SJCRH30 (cell line): ENCODE measurements at places on chromosomes 16 and 17.

DNA sequence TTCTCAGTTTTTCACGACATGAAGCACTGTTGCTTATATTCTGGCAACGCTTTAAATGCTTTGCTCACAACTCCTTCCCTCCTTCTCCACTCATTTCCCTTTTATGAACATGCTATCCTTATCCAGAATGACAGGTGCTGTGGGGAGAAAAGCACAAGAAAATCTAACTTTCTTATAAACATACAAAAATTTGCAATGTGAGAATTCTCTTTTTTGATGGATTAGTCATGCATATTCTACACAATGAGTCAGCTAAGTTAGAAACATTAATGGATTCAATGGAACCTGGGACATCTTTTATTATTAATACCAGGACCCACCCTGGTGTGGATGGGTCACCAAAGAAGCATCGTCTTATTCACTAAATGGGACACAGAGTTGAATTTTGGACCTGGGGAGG, 234.6 kb upstream of the CDH5 start:
- H3K27me3 ChIP-seq = no peaks in the 10 kb centered on the region
- H3K36me3 ChIP-seq = no peaks in the 10 kb centered on the region
- H3K4me3 ChIP-seq = no peak overlapping the region
- DNase-seq = peak; percentile 51

- peak; percentile 31 for DNase-seq
- no peak overlapping the region for H3K4me3 ChIP-seq
- no peaks in the 10 kb centered on the region for H3K4me1 ChIP-seq
- H3K27ac ChIP-seq = no peak overlapping the region
Measured at GRCh38 chr16:14249291-14250032, 178.3 kb downstream of the MRTFB start.

- no peak overlapping the region for H3K4me3 ChIP-seq
- H3K27ac ChIP-seq = no peak overlapping the region
- no peaks in the 10 kb centered on the region for H3K27me3 ChIP-seq
- DNase-seq = no peak
Measured at GRCh38 chr17:17141860-17142552, 64.1 kb downstream of the PLD6 start.

GRCh38 chr17:80667462-80668277, 123.0 kb downstream of the RPTOR start:
- peaks cover 8% of the 10 kb centered on the region for H3K4me1 ChIP-seq
- no peaks in the 10 kb centered on the region for H3K27me3 ChIP-seq
- H3K36me3 ChIP-seq = peaks cover 3% of the 10 kb centered on the region
- DNase-seq = no peak

DNA sequence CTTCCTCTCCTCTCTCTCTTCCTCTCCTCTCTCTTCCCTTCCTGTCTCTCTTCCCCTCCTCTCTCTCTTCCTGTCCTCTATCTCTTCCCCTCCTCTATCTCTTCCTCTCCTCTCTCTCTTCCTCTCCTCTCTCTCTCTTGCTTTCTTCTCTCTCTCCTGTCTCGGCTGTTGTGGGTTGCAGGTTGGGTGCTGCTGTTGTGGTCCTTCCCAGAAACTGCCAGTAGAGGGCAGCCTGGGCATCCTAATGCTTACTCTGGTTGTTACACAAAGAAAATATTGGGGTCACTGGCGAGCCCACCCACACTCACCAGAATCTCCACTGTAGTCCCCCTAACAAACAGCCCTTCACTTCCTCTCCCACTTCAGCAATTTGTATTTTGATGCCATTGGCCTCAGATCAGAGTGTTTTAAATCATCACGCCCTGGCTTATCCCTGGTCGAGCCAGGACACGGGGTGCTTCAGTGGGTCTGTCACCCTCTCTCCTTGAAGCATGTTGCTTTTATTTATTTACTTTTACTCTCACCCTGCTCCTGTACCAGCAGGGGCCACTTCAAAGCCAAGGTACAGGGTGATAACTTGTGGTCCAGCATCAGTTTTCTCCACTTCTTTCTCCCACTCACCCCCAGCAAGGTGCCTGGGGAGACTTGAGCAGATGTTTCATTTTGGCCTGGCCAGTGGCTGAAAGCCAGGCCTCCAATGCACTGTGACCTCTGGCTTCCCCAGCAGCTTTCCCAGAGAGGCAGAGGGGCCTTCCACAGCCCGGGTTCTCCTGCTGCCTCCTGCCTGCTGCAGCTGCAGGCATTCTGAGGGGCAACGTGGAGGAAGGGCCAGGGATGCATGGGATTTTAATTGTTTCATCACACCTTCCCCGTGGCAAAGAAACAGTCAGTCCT, 4.7 kb upstream of the MMP15 start:
- DNase-seq = peak; percentile 81
- H3K27me3 ChIP-seq = peaks cover 21% of the 10 kb centered on the region
- no peak overlapping the region for H3K4me3 ChIP-seq
- peaks cover 23% of the 10 kb centered on the region for H3K4me1 ChIP-seq

DNA sequence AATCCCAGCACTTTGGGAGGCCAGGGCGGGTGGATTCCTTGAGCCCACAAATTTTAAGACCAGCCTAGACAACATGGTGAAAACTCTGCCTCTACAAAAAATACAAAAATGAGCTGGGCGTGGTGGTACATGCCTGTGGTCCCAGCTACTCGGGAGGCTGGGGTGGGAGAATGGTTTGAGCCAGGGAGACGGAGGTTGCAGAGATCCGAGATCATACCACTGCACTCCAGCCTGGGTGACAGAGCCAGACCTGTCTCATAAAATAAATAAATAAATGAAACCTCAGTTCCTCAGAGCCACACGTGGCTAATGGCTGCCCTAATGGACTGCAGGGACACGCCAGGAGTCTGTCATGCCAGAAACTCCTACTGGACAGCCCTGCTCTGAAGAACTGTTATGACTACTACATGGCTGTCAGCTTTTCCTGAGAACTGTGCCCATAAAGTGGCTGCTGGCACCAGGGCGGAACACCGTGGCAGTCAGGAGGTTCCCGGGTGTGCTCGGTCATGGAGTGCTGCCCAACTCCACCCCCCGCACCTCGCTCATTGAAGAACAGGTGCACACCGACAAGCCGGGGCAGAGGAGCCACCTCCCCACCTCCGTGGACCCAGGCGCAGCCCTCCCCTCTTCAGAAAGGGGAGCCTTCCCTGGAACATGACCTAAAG, 4.3 kb downstream of the TMEM11 start:
- DNase-seq = no peak
- no peak overlapping the region for H3K27ac ChIP-seq
- peaks cover 59% of the 10 kb centered on the region for H3K36me3 ChIP-seq
- H3K4me3 ChIP-seq = no peak overlapping the region
- H3K4me1 ChIP-seq = peaks cover 9% of the 10 kb centered on the region

DNA sequence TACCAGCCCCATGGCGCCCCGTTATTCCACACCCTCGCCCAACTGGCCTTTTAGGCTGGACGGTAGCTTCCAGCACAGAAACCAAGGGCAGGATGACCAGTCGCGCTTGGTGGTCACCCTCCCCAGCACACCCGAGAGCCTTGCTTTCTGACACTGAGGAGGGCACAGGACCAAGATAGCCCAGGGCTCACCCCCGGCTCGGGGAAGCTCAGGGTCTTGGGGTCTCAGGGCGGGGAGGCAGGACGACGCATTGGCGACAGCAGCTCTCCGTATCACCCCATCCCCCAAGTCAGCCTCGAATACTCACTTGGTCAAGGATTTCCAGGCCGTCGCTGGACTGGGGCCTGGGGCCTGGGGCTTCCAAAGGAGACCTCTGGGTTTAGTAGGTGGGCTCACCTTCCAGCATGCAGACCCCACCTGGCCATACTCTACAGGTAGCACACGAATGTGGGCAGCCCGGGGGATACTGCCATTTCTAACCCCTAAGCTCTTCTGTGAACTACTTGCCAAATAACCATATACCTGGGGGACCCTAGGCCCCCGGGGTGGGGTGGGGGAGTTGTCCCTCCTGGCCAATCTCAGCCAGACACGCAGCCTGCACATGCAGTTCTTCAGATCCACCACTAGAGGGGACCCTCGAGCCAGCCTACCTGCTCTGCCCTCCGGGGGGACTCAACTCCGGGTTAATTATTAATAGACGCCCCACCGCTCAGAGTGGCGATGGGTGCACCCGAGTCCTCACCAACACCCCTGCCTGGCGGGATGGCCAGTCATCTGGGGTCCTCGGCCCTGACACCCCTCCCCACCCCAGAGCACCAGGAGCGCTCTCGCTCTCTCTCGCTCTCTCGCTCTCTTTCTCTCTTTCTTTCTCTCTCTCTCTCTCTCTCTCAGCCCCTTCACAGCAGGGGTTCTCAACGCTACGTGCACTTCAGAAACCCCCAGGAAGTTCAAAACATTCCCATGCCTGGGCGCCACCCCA, 30.0 kb downstream of the TBC1D16 start:
- H3K36me3 ChIP-seq = peaks cover 15% of the 10 kb centered on the region; the same call in 1 of the 2 replicates
- peak; percentile 85 for DNase-seq
- no peak overlapping the region for H3K4me3 ChIP-seq
- H3K27me3 ChIP-seq = no peaks in the 10 kb centered on the region
- no peak overlapping the region for H3K27ac ChIP-seq

GRCh38 chr17:70336411-70336810, 167.1 kb downstream of the KCNJ2 start:
- H3K4me3 ChIP-seq = no peak overlapping the region
- no peaks in the 10 kb centered on the region for H3K27me3 ChIP-seq
- H3K4me1 ChIP-seq = no peaks in the 10 kb centered on the region
- H3K27ac ChIP-seq = no peak overlapping the region
- H3K36me3 ChIP-seq = no peaks in the 10 kb centered on the region

DNA sequence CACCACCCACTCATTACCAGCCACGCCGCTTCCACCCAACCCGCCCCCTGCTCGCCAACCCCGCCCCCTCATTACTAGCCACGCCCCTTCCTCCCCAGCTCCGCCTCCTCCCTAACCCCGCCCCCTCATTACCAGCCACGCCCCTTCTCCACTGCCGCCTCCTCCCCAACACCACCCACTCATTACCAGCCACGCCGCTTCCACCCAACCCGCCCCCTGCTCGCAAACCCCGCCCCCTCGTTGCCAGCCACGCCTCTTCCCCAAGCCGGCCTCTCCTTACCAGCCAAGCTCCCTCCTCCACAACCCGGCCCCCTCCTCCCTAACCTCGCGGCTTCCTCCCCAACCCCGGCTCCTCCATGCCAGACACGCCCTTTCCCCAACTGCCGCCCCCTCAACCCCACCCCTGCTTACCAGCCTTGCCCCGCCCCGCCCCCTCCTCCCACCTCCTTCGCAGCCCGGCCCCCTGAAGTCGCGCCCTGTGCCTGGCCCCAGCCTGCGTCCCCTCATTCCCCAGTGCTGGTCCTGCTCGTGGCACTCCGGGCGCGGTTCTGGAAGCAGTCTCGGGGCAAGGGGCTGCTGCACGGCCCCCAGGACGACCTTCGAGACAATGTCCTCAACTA, 7.3 kb downstream of the SLC22A31 start:
- peaks cover 62% of the 10 kb centered on the region for H3K36me3 ChIP-seq
- no peak overlapping the region for H3K27ac ChIP-seq
- no peak overlapping the region for H3K4me3 ChIP-seq
- H3K27me3 ChIP-seq = no peaks in the 10 kb centered on the region
- H3K4me1 ChIP-seq = peaks cover 12% of the 10 kb centered on the region
- no peak for DNase-seq

DNA sequence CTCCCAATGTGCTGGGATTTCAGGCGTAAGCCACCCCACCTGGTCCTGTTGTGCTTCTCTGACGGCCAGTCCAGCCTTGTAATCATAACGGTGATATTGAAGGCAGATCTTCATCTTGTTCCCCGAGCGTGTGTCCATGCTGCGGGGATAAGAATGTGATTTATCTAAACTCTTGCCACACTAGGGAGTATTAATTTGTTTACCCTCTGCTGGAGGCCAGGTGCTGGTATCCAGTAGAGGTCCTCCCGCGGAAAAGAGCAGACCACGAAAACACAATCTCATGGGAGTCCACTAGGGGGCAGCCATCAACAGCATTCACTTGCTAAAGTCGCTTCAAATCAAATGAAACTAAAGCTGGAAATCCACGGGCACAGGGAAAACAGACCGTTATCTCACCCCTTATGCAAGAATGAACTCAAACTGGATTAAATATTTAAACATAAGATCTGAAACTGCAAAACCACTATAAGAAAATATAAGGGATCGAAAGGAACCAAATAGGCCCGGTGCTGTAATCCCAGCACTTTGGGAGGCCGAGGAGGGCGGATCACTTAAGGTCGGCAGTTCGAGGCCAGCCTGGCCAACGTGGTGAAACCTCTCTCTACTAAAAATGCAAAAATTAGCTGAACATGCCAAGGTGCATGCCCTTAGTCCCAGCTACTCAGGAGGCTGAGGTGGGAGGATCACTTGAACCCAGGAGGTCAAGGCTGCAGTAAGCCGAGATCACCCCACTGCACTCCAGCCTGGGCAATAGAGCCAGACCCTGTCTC, 22.3 kb upstream of the RBBP6 start:
- no peak overlapping the region for H3K4me3 ChIP-seq
- peak; percentile 84 for DNase-seq
- H3K27me3 ChIP-seq = no peaks in the 10 kb centered on the region

DNA sequence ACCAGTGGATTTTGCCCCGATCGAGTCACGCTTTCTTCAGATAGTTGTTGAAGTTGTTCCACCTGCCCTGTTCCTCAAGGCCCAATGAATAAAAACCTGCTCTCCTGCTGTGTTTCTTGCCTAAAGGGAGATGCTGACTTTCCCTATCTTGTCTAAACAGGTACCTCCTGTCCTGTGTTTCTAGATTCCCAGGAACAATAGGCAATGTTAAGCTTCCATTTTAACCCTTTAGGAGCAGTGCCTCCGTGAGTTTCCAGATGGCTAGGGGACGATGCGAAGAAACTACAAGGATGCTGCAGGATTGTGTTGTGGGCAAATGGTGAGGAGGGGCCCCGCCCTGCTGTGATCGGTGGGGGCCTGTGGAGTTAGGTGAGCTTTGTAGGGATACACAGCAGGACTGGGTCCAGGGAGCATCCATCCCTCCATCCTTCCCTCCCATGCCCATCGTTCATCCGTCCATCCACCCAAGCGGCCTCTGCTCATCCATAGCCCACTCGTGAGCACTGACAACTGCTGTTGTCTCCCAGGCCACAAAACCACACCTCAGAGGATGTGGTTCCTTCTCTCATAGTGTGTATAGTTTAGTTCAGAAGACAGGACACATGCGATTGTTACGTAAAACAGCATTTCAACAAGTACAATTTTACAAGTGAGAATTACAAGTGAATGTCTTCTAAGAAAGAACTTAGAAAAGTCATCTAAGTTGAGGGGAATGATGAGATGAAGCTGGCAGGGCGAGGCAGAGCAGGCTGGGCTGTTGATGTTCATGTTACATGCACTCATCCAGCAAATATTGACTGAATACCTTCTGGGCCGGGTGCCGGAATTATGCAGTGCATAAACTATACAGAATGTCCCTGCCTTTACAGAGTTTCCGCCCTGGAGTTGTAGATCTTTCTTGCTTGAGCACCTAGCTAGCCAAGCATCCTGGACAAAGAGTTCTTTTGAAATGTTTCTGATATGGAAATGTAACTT, 5.2 kb downstream of the ARSG start:
- no peaks in the 10 kb centered on the region for H3K36me3 ChIP-seq
- H3K27me3 ChIP-seq = peaks cover 8% of the 10 kb centered on the region; the same call in 1 of the 2 replicates
- H3K4me3 ChIP-seq = no peak overlapping the region
